ENCODE measurements at places on chromosomes 13 and 19.

DNA sequence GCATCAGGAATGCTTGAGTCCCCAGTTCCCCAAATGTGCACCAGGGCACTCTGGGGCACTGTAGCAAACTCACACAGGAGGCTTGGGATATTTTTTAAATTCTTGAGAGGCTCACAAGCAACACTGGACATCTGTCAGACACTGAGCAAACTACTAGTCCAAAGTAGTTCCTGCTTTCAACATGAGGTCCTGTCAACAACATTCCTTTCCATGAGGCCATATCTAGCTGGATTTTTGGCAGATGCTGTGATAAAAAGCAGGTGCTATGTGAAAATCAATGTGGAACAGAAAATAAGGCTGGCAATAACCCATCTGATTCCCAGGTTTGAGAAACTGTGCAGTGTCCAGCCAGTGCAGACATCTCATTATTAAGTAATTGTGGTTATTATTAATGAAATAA is 50.5 kb downstream of the STARD13 start:
- DNase-seq: no peak

DNA sequence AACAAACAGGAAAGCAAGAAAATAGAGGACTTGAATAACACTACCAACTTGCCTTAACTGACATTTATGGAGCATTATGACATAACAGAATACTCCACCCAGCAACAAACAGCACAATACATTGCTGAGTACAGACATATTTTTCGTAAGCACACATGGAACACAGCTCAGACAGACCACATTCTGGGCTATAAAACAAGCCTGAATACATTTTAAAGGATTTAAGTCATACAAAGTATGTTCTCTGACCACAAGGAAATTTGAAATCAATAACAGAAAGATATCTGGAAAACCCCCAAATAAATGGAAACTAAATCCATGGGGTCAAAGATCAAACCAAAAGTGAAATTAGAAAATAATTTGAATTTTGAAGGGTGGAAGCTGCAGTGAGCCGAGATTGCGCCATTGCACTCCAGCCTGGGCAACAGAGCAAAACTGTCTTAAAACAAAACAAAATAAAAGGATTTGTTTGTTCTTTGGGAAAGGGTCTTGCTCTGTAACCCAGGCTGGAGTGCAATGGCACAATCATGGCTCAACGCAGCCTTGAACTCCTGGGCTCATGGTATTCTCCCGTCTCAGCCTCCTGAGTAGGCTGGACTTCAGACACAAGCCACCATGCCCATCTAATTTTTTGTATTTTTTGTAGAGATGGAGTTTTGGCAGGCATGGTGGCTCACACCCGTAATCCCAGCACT is 5.6 kb downstream of the ZDHHC20 start:
- no peak for DNase-seq

DNA sequence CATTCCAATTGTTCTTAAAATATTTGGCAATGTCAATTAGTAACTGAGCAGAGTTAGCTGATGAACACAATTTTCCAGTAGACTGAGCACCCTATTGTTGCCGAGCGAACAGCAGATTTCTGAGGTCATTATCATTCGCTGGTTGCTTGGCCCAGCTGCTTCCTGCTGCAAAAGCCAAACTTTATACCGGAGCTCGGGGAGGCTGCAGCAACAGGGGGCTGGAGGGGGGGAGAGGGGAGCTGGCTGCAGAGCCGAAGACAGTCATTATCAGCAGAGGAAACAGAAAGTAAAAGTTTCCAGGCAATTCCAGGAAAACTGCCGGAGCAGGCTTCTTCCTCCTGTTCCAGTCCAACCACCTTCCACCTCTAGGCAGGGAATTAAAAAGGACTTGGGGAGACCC is 77.9 kb downstream of the ZNF536 start:
- no peak for DNase-seq

- no peak for DNase-seq
These were observed 79.7 kb downstream of the INSR start for GRCh38 chr19:7214324-7215089.

DNA sequence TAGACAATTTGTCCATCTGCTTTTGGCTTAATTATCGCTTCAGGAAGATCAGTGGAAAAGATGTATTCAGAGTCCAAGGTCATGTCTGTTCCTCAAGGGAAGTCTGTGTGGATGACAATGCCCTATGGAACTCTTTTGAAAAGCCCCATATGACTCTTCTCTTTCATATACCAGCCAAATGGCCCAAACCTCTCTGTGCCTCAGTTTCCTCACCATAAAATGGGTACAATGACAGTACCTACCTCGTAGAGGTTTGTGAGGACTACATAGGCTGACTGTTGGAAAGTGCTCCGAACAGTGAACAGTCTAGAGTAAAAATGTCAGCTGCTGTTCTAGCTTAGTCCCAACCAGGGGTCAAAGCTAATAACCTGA is 104.6 kb downstream of the COL4A2 start:
- DNase-seq: no peak

DNA sequence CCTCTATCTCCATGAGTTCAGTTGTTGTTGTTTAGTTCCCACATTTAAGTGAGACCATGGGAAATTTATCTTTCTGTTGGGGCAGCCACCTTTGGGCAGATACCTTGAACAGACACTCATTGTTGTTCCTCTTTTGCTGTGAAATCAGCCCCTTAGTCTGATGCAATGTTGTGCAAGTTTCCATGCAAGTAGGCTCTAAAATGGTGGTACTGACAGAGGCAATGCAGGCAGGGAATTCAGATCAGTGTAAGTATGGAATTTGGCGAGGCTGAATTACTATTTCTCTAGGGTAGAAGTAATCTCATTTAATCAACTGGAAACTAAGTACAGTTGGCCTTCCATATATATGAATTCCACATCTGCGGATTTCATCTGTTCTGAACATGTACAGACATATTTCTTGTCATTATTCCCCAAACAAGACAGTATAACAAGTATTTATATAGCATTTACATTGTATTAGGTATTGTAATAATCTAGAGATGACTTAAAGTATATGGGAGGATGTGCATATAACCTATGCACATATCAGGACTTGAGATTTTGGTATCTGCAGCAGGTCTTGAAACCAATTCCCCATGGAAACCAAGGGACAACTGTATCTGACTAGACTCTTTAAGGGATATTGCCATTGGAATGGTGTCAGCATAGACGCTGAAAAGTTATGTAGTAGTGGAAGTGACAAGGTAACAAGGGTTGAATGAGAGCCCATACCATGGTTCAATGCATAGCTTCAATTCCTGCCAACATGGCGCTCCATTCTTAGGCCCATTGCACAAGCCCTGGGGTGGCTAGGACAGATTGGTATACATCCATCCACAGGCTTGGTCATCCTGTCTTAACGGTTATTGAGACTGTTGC is 281.5 kb upstream of the HTR2A start:
- DNase-seq: no peak

DNA sequence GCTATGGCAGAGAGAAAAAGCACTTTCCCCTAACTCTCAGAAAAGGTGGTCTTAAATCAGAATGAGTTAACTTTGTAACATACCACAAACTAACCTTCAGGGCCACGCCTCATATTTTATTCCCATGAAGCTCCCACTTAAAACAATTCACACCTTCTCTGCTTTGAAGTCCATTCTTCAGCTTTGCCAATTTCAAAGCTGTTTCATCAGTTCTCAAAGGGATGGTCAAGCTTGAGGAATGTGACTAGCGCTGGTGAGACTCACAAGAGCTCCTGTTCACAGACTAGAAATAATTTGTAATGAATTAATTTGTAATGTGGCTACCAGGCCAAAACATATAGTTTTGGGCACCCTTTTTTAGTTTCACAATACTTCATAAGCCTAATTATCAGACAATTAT is 68.2 kb downstream of the STK24 start:
- no peak for DNase-seq

DNA sequence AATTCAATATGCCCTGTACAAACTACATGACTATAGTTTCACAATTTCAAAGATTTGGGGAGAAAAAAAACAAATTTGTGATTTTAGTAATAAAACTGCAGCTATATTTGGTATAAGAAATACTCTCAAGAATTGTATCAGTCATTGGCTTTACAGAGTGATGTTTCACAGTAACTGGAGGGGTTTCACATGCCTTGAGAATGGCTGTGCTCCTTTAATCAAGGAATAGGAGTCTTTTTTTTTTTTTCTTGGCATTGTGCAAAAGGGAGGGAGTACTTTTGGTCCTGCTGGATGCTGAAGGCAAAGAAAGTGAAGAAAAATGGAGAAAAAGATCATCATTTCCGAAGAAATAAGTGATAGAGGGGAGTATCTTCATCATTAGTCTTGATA is 6.8 kb downstream of the ZNF507 start:
- DNase-seq: no peak

- no peak for DNase-seq
These were observed 3.6 kb downstream of the AKAP11 start for GRCh38 chr13:42275506-42275905.

DNA sequence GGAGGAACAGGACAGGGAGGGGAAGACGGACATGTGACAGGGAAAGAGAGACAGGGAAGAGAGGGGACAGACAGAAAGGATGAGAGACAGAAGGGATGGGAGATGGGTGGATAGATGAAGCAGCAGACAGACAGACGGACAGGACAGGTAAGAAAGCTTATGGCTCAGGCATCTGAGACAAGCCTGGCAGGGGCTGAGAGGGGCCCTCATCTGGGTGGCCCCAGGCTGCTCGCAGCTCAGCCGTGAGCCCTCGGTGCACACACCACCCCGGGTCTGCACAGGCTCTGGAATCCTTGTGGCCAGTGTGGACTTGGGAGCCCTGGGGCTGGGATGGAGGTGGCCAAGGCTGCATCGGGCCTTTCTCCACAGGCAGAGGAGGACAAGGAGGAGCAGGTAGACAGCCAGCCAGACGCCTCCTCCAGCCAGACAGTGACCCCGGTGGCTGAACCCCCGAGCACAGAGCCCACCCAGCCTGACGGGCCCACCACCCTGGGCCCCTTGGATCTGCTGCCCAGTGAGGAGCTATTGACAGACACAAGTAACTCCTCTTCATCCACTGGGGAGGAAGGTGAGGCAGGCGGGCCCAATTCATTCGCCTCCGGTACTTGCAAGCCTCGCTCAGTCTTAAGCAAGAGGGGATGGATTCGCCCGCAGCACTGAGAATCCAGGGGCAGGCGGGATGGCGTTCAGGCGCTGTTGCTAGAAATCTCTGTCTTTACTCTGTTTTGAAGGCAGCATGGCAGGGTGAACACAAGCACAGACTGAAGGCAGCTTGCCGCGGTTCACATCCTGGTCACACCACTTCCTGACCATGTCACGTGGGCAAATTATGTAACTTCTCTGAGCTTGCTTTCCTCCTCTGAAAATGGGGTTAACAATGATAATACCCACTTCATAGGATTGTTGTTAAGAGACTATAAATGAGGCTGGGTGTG is 14.0 kb downstream of the GRAMD1A start:
- peak; percentile 45 for DNase-seq

DNA sequence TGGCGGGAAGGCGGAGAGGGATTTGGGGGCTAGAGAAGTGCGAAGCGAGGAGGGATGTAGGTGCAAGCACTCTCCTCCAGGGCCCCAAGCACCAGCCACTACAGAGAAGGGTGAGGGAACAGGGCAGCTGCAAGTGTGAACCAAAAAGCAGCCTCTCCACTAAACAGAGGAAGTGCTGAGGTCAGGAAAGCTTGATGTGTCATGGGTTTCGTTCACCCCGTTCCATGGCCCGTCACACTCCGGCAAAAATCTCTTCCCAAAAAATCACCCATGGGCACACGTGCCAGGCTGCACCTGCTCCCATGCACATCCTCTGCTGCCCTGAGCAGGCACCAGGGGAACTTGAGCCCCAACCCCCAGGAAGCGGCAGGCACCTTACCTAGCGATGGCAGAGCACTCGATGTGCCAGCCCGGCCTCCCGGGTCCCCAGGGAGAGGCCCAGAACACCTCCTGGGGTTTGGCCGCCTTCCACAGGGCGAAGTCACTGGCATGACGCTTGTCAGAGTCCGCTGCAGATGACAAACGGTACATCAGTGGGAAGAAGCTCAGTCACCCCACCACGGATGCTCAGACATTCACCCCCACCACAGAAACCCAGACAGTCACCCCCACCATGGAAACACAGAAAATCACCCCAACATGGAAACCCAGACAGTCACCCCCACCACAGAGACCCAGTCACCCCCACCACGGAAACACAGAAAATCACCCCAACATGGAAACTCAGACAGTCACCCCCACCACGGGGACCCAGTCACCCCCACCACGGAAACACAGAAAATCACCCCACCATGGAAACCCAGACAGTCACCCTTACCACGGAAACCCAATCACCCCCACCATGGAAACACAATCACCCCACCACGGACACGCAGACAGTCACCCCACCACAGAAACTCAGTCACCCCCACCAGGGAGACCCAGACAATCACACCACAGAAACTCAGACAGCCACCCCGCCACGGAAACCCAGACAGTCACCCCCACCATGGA is 29.0 kb downstream of the CARS2 start:
- DNase-seq: no peak

DNA sequence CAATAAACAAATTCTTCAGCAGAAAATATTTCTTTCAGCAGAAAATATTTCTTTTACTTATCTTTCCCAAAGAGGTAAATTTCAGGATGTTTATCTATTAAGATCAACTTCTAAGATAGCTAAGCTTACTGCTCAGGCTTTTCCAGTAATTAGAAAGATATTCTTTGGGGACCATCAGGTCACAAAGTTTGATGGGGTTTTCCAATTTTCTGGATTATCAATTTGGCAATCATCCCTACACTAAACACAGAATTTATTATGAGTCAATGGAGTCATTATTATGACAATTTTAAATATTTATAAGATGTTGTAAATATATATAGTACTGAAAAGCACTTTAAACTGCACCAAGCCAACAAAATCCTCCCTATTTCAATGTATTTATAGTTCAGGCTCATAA is 137.6 kb downstream of the AKAP11 start:
- no peak for DNase-seq

DNA sequence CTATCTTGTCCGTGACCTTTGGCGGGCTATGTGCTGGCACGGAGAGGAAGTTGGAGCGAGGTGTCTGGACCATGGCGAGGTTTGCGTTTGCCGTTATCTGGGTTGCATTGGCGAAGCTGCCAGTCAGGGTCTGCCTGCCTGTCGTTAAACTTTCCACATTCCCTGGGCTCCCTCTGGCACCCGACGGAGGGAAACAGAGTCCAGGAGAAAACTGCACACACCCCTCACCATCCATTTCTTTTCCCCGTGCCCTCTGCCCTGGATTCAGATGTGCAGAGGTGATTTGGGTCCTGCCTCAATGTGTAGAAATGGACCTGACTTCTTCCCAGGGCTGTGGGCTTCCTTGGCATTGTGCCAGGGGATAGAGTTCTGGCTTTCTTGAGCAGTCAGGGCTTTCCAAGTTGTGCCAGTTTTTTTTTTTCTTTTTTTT is 142.4 kb downstream of the URI1 start:
- DNase-seq: no peak
